GM12891 (cell line): ENCODE measurements at places on chromosomes 11 and 22.

DNA sequence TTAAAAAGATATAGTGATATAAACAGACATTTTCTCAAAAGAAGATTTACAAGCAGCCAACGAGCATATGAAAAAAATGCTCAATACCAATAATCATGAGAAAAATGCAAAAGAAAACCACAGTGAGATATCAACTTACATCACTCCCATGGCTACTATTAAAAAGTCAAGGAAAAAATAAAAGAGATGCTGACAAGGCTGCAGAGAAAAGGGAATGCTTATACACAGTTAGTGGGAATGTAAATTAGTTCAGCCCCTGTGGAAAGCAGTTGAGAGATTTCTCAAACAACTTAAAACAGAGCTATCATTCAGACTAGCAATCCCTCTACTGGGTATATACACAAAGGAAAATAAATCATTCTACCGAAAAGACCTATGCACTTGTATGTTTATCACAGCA lies 97.1 kb upstream of the CARD18 start:
- DNase-seq: no peak

- DNase-seq: no peak
These were observed 33.1 kb upstream of the ADORA2A start for GRCh38 chr22:24394254-24394653.

GRCh38 chr11:45303316-45303715 lies 17.2 kb upstream of the SYT13 start:
- no peak for DNase-seq

- no peak for DNase-seq
These were observed 27.4 kb downstream of the ZNRF3 start for GRCh38 chr22:28910569-28911303.

GRCh38 chr11:44681698-44682097 lies 45.1 kb upstream of the TSPAN18 start:
- no peak for DNase-seq

DNA sequence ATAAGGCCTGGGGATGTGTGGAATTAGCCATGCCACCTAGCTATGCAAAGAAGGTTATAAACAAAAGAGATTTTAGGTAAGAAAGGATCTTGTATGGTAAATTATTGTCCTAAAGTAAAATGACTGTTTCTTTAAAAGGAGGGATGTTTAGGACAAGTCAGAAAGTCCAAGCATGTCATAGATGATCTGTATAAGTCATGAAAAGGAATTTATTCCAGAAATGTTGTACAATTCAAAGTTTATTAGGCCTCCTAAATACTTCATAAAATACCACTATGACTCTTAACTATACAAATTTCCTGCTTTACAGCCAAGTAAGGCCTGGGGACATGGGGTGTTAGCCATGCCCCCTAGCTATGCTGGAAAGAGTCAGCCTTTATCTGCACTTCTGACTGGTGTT lies 22.7 kb downstream of the OR5A2 start:
- no peak for DNase-seq

- no peak for DNase-seq
These were observed 6.2 kb downstream of the TEAD1 start for GRCh38 chr11:12680246-12680939.

GRCh38 chr11:82787981-82788380 lies 54.3 kb upstream of the FAM181B start:
- no peak for DNase-seq

DNA sequence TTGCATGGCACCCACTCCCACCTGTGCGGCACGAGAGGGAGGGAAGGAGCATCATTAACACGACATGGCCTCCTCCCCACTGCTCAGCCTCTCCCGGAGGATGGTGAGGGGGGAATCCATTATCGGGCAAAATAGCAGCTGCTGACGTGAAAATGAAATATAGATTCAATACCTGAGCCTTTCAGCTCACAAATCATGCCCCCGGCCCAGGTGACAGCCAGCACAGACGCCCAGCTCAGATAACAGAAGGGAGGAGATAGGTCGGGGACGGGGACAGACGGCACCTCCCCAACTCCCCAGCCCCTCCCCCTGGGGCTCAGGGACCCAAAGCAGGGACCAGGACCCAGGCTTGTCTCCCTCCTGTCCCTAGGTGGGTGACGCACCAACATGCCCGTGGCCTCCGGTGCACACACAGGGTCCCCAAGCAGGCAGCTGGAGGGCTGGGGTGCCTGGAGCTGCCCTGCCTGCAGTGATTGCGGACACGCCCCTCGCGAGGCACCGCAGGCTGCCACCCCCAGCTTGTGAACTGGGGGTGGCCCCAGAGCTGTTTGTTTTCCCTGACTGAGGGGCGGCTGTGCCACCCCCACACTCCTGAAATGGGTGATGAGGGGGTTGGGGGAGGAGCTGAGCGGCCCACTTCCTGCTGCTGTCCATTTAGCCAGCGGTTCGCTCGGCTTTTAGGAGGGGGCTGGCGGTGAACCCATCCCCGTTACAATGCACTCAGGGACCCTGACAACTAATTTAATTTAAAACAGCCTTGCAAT lies 31.7 kb downstream of the FLRT1 start:
- no peak for DNase-seq

DNA sequence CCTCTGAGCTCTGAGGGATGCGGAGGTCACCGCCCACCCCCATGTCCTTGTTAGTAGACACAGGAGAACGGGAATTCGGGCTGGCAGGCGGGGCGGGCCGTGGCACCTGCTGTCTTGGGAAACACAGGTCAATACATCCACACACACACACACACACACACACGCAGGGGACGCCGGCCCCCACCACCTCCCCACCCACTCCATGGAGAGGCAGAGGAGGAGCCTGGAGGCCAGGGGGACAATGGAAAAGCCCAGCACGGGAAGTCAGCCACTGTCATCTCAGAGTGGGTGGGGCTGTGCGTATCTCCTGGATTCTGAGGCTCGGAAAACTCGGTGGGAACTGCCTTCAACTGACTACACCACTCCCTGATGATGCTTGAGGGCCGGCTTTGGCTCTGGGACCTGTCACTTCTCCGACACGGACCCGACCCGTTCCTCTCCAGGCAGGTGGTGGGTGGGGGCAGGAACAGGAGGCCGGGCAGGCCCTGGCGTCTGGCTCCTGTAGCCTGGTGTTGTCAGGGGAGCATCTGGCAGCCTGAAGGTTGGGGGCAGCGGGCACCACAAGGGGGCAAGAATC lies 18.5 kb upstream of the TMEM184B start:
- DNase-seq: no peak

- no peak for DNase-seq
These were observed 20.4 kb downstream of the RSPH14 start for GRCh38 chr22:23121424-23121823.

GRCh38 chr11:65183201-65183891 lies 1.6 kb downstream of the CAPN1 start:
- no peak for DNase-seq

GRCh38 chr11:76599041-76600013 lies 71.2 kb downstream of the LRRC32 start:
- no peak for DNase-seq

- no peak for DNase-seq
These were observed 38.4 kb upstream of the THY1 start for GRCh38 chr11:119461229-119461963.

- DNase-seq: no peak
These were observed 46.6 kb upstream of the TTLL12 start for GRCh38 chr22:43233529-43233928.

DNA sequence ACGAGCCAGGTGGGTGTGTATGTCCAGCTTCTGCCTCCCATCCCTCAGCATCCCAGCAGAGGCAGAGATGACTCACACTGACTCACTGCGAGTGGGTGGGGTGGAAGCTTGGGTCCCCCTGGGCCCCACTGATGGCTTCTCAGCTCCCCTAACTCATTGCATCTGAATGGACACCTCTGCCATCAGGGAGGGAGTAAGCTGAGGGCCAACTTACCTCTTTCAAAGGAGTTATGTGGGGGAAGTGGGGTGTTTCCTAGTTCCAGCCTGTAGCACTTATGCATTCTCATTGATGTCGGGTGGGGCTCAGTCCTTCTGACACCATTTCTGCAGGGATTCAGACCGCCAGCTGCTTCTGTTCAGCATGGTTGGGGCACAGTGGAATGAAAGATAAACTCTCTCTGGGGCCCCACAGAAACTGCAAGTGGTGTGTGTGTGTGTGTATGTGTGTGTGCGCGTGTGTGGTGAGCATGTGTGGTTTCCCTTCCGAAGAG lies 1425.8 kb downstream of the TBC1D22A start:
- no peak for DNase-seq

GRCh38 chr22:39356464-39356863 lies 6.7 kb downstream of the SYNGR1 start:
- no peak for DNase-seq

DNA sequence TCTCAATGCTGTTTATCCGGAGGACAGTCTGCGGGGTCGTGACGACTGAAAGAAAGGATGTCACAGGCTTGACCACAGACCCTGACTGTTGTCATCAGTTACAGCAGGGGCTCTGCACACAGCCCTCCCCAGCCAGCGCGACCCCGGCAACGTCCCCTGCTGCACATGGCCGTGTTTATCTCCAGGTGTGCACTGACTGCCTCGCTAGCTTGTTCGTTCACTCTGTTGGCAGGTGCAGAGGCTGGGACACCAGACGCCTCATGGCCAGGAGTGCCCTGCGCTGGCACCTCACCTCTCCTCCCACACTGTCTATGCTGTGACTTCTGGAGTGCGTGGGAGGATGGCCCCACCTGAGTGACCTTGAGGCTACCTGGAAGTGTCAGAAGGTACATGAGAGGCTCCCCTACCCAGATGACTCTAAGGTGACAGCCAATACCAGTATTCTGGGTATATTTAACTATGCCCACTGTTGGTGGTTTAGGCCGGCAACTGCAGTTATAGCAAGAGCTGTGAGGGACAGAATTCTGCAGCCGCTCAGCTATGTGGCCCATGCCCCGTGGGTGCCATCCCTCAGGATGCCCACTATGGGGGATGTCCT lies 12.2 kb downstream of the MRPL21 start:
- no peak for DNase-seq

- no peak for DNase-seq
These were observed 131.2 kb upstream of the MTMR2 start for GRCh38 chr11:96054870-96055705.

- no peak for DNase-seq
These were observed 37.9 kb downstream of the SWAP70 start for GRCh38 chr11:9701799-9702198.

DNA sequence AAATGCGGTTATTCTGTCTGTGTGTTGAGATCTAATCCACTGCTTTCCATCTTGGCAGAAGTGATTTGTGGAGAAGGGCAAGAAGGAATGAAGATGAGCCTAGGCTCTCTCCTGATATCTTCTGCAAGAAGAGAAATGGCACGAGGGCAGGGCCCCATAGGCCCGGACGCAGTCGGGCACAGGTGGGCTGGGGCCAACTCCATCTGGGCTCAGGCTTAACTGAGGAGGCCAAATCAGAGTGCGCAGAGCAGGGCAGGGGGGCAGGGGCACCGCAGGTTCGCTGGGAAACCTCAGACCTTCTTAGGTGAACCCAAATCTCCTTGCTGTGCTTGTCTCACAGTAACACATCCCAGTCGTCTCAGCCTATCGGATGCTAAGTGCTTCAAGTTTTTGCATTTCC lies 32.8 kb upstream of the BID start:
- no peak for DNase-seq

DNA sequence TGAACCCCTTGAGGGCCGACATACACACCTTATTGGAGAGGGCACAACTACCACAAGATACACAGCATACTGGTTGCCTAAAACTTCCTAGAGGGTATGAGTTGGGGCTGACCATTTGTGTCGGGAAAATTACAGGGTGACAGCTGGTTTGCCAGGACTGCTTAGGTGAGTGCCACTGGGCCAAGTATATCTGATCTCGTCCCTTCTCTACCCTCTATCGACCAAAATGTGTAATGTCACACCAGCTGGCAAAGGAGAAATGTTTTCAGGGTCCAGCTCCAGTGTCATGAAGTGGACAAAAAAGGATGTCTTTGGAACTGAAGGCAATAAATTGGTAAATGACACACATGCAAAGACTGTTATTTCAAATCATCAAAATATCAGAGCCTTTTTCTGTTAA lies 126.1 kb downstream of the PGR start:
- no peak for DNase-seq

GRCh38 chr11:134758342-134758931 lies 346.4 kb upstream of the B3GAT1 start:
- DNase-seq: no peak

- DNase-seq: no peak
These were observed 12.0 kb upstream of the ANO3 start for GRCh38 chr11:26319906-26320305.

- DNase-seq: no peak
These were observed 4.7 kb upstream of the B3GAT1 start for GRCh38 chr11:134416726-134417125.

DNA sequence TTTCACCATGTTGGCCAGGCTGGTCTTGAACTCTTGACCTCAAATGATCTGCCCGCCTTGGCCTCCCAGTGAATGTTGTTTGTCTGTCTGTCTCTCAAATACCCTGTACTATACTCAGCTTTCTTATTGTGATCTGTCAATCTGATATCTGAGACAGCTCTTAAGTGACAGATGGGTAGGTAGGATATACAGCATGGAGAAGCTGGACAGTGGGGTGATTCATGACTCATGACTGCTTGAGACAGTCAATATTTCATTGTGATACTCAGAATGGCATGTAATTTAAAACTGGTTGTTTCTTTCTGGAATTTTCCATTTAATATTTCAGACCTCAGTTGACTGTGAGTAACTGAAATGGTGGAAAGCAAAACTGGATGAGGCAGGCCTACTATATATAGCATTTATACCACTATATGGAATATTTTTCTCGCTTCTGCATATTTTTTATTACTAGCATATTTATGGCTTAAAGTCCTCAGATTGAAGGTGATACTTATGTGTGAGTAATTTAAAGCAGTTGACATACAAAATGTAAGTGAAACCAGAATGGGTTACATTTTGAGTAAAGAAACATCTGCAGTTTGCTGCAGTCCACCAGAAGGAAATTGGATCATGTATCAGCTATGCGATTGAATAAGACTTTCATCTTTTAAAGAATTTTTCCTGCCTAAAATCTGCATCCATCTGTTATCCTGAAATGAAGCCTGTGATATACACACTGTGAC lies 22.3 kb downstream of the ARHGAP42 start:
- no peak for DNase-seq

DNA sequence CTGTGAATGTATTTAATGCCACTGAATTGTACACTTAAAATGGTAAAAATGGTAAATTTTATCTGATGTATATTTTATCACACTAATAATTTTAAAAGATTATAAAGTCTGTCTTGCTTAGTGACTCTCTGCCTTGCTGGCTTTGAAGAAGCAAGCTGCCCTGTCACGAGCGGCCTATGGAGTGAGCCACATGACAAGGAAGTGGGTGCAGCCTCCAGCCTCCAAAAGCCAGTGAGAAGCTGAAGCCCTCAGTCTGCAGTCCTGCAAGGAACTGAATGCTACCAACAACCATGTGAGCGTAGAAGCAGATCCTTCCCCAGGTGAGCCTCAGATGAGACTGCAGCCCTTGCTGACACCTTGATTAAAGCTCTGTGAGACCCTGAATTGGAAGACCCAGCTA lies 20.0 kb downstream of the C11orf24 start:
- no peak for DNase-seq

- DNase-seq: no peak
These were observed 10.4 kb downstream of the TMPRSS6 start for GRCh38 chr22:37098976-37099591.
